Stimulated activated CD8-positive, alpha-beta memory T cell treated with anti-CD3 and anti-CD28 coated beads, Interleukin-7, amount 100 ng/mL, for 48 hours (primary cell): ENCODE measurements at places on chromosomes 3 and 15.

- DNase-seq: no peak
Observed at GRCh38 chr3:133442518-133442917, 42.7 kb downstream of the BFSP2 start.

DNA sequence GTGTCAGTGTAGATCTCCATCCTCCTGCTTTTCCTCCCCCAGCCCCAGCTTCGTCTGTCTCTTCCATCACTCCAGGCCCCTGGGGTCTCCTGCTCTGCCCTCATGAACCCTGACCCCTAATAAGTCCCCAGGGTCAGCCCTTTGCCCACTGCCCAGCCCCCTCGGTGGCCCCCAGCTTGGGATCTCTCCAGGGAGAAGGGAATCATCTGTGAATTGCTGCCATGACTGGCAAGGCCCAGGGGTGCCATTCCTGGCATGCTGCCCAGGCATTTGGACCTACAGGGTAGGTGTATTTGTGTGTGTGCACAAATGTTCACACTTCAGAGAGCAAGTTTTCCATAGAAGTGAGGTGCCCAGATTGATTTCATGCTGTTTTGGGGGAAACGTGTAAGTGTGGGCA is 5.9 kb upstream of the TBC1D21 start:
- DNase-seq: no peak

DNA sequence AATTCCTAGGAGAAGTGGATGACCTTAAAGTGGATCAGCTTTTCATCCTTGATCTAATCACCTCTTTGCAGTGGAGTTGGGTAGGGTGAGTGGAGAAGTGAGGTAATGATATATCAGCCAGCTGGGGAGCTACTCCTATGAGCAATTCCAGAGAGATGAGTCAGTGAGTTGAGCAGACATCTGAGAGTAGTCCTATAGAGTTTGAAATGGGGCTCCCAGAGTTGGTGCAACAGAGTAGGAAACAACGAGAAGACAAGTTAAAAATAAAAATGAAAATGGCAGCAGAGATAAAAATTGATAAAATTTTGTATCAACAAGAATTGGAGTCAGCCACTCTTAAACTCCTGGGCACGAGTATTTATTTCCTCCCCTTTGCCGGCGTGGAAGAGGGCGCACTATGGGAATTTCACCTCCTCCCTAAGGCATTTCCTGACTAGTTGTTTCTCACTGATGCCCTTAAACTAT is 150.8 kb upstream of the DPH6 start:
- no peak for DNase-seq

DNA sequence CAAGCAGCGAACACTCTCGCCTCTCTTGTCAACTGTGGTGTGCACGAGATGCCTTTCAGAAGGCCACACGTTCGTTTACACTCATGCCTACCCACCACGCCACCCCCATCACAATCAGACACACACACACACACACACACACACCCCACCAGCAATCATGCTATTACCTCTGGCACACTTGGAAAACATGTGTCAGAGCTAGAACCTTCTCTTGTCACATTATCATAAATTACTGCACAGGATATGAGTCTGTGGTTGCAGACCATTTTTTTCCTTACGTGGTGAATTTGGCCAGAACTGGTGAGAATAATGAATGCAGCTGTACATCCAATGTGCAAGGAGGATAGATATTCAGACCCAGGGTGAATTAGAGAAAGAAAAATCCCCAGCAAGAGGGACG is 52.4 kb downstream of the TRIM69 start:
- peak; percentile 42 for DNase-seq

- no peak for DNase-seq
Observed at GRCh38 chr15:86163816-86164215, 84.1 kb downstream of the AGBL1 start.

- no peak for DNase-seq
Observed at GRCh38 chr15:38075466-38075865, 141.0 kb downstream of the TMCO5A start.

- DNase-seq: peak; percentile 37
Observed at GRCh38 chr15:85408270-85408746, 27.9 kb downstream of the AKAP13 start.

DNA sequence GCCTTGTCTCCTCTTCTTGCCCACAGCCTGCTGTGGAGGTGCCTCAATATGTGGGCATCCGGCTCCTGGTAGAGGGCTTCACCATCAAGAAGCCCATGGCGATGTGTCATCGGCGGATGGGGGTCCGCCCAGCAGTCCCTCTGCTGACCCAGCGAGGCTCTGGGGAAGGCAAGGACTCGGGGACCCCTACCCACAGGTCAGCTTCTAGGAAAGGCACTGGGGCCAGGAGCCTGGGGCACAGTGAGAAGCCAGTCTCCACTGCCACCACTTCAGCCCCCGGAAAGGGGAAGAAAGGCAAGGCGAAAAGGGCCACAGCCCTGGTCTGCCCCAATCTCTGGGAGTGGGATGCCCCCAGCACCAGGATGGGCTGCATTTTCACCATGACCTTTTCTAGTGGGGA is 10.7 kb downstream of the RPUSD3 start:
- no peak for DNase-seq

GRCh38 chr3:122469659-122470058 is 45.1 kb downstream of the KPNA1 start:
- DNase-seq: no peak

- no peak for DNase-seq
Observed at GRCh38 chr15:65363306-65363705, 14.5 kb downstream of the IGDCC3 start.

DNA sequence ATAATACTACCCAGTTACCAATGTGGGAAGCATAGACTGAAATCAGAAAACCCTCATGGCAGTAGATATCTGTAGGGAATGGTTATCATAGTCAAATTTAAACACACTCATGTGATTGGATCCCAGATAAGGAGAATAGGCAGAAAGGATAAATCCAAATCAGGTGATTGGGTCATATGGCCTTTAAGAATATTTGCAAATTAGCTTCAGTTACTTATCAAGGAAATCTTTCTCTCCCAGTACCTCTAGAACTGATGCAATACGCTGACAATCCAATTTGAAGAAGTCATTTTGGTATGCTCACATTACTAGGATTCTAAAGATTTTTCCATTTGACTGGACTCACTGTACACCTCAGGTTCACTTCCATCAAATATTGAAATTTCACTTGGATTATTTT is 87.7 kb upstream of the MNS1 start:
- no peak for DNase-seq

- no peak for DNase-seq
Observed at GRCh38 chr15:92714077-92714476, 58.5 kb upstream of the FAM174B start.

GRCh38 chr3:36677331-36678007 is 86.9 kb downstream of the DCLK3 start:
- DNase-seq: no peak

- no peak for DNase-seq
Observed at GRCh38 chr3:17664923-17665322, 77.5 kb downstream of the TBC1D5 start.

DNA sequence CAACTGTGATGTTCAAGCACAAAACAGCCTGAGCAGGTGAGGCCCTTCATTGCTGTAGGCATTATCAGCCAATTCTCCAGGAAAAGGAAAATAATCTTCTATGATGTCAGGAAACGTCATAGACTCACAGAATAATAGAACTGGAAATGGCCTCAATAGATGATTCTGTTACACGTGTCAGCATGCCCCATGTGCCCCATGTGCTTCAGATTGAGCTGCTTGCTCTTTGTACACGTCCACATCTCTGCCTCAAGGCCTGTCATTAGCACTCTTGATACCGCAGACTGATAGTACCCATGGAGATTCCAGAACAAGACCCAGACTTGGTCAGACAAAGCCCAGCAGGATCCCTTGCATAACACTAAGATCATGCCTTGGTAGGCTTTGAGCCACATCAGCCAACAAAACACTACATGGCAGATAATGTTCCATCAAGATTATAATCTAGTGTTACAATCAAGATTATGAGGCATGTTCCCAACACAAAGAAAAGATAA is 95.9 kb downstream of the MEIS2 start:
- DNase-seq: no peak

- no peak for DNase-seq
Observed at GRCh38 chr3:100709842-100710260, 557 bp downstream of the TFG start.

- DNase-seq: no peak
Observed at GRCh38 chr3:54358969-54359694, 236.8 kb downstream of the CACNA2D3 start.

- DNase-seq: no peak
Observed at GRCh38 chr3:134625885-134626741, 24.7 kb downstream of the KY start.

- no peak for DNase-seq
Observed at GRCh38 chr3:25856902-25857518, 67.1 kb downstream of the OXSM start.

DNA sequence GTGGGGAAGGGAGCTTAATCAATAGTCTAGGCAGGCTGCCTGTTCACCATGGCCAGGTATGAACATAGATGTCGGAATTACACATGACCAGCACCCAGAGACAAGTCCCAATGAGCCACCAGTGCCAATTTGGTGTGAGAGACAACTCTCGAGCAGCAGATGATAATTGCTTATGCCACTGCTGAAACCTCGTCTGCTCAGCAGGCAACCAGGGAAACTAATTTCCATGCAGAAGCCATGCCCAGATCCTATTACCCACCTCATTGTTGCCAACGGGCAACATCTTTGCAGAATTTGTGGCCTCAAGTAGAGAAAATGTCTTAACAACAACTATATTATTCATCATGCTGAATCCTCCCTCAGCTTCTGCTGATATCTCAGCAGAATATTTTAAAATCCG is 84.9 kb downstream of the CGGBP1 start:
- DNase-seq: no peak

- no peak for DNase-seq
Observed at GRCh38 chr3:72397586-72397985, 450.7 kb downstream of the SHQ1 start.

DNA sequence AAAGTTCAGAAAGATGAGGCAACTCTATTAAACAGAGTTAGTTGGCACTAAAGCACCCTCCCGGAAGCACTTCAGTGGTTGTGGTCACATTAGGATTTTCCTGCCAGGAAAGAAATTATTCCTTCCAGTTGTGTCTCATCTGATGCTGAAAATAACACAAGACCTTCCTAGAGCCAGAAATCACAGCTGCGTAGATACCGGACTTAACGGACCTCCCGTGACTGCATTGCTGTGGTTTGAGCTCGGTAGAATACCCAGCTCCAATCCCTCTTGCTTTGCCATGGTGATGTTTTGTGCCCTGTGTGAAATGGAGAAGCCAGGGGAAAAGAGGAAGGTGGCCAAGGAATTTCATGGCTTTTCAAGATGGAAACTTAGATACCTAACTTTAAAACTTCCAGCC is 215.0 kb upstream of the IGF1R start:
- no peak for DNase-seq

- DNase-seq: no peak
Observed at GRCh38 chr3:123161167-123161566, 40.6 kb upstream of the SEC22A start.

GRCh38 chr3:141643391-141643790 is 94.7 kb upstream of the RNF7 start:
- no peak for DNase-seq

- DNase-seq: peak; percentile 46
Observed at GRCh38 chr3:158097593-158098308, 8.5 kb downstream of the SHOX2 start.

GRCh38 chr3:190077395-190078045 is 43.2 kb downstream of the P3H2 start:
- no peak for DNase-seq

GRCh38 chr15:69482686-69483256 is 30.2 kb downstream of the RPLP1 start:
- DNase-seq: no peak

- DNase-seq: no peak
Observed at GRCh38 chr3:197508461-197508860, 47.3 kb downstream of the BDH1 start.

DNA sequence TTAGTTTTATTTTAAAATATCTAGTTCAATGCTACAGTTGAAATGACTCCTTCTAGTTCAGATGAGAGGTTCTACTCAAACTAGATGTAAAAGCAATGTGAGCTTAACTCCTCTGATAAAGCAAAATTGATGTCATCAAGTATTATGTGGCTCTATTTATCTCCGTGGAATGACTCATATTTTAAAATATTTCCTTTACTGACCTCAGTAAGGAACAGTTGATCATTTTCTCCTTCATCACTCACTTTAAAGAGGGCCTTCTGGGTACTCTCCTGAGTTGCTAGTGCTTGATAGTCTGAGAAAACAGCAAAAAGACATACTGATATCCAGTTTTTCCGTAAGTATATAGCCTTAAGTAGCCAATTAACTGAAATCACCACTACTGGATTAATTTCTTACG is 1099.3 kb downstream of the ROBO2 start:
- DNase-seq: no peak

DNA sequence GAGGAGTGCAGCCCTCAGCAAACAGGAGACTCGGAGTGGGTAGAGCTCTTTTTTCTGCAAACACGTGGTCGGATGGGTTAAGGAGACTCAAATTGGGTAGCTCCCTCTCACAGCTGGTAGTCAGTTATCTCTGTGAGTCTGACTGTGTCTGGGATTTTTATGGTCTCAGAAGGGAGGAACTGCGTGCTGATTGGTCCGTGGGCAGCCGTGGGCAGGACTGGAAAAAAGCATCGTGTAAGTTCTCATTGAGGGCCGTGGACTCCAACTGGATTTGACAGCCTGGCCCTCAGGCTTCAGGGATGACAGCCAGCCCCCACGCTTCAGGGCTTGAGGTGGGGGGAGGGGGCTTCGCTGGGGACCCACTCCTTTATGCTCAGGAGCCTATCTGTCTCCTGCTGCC is 463.9 kb downstream of the EPHA3 start:
- no peak for DNase-seq

DNA sequence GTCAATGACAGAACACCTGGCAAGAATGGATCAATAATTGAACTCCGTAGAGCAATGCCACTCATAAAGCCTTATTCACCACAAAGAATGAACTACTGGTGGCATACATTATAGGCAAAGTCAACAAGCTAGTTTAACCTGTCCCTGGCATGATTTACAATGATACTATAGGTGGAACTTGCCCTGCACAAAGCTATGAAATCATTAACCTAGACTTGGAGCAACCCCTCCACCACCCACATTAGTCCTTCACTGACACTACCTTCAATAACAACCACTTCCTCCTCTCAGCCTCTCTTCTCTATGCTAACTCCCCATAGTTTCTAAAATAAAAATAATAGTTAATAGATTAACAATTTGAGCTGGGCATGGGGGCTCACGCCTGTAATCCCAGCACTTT is 54.4 kb downstream of the ACAP2 start:
- no peak for DNase-seq

- DNase-seq: peak; percentile 37
Observed at GRCh38 chr3:113606539-113607218, 74.3 kb downstream of the SIDT1 start.

DNA sequence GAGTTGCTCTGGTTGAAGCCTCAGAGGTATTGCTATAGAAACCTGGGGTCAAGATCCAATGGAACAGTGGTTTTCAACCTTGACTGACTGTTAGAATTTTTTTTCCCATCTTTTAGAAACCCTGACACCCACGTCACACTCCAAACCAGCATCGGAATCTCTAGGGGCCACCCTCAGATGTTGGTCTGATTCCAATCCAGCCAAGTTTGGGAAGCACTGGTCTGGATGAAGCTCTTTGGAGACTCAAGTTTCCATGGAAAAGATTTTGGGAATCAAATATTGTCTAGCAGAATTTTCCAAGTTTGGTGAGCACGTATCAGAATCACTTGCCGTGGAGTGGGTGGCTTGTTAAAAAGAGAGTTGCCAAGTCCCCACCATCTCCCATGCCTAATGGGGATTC is 103.8 kb downstream of the THSD4 start:
- DNase-seq: no peak

- no peak for DNase-seq
Observed at GRCh38 chr3:138902171-138902570, 44.8 kb downstream of the FOXL2 start.

- no peak for DNase-seq
Observed at GRCh38 chr3:57689367-57690053, 3.4 kb downstream of the DENND6A start.
